ENCODE measurements at places on chromosomes 3 and 15.

GRCh38 chr3:15324379-15324808 is 8.0 kb downstream of the SH3BP5 start:
- DNase-seq: no peak

- DNase-seq: peak; percentile 64
These were observed at the start of gene DNAH12 for GRCh38 chr3:57544181-57545125. DNAH12 (minus strand) TSS chr3:57544344; CDS start chr3:57542870, 1,474 bp downstream.

GRCh38 chr3:48151058-48151806 is 37.0 kb downstream of the CDC25A start:
- DNase-seq: peak; percentile 84

GRCh38 chr15:85141726-85142125 is 160.1 kb downstream of the PDE8A start:
- no peak for DNase-seq

GRCh38 chr3:4866866-4867265 is 112.4 kb upstream of the BHLHE40 start:
- no peak for DNase-seq

- no peak for DNase-seq
These were observed 462.3 kb upstream of the SGO1 start for GRCh38 chr3:20648294-20648693.

- DNase-seq: no peak
These were observed 66.1 kb upstream of the MEX3B start for GRCh38 chr15:82111918-82112317.

GRCh38 chr3:40201770-40202169 is 107.7 kb upstream of the EIF1B start:
- no peak for DNase-seq

Data from WERI-Rb-1 (cell line).